ENCODE measurements at places on chromosomes 2 and 18.

DNA sequence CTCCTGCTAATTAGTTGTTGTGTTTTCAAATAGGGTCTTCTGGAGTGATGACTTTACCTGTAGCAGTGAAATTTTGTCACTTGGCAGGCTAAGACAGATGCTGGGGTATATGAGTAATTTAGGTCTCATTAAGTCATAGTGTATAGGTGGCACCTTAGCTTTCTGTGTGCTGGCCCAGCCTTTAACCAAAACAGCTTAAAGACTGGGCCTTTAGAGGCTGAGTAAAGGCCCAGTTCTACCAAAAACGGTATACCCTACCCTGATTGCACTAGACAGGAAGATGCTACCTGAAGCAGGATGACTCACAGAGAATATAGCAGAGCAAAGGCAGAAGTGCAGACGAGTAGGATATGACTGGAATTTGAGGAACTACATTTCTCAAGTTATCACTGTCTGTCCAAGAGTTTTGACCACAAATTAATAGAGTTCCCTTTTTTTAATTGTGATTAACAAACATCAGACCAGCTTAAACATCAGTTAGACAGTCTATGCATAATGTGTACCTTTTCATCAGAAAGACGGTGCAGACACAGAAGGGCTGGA lies 337.9 kb upstream of the SALL3 start:
- H3K27me3 ChIP-seq: no peaks in the 10 kb centered on the region
- no peak for DNase-seq
- no peak overlapping the region for H3K4me3 ChIP-seq

DNA sequence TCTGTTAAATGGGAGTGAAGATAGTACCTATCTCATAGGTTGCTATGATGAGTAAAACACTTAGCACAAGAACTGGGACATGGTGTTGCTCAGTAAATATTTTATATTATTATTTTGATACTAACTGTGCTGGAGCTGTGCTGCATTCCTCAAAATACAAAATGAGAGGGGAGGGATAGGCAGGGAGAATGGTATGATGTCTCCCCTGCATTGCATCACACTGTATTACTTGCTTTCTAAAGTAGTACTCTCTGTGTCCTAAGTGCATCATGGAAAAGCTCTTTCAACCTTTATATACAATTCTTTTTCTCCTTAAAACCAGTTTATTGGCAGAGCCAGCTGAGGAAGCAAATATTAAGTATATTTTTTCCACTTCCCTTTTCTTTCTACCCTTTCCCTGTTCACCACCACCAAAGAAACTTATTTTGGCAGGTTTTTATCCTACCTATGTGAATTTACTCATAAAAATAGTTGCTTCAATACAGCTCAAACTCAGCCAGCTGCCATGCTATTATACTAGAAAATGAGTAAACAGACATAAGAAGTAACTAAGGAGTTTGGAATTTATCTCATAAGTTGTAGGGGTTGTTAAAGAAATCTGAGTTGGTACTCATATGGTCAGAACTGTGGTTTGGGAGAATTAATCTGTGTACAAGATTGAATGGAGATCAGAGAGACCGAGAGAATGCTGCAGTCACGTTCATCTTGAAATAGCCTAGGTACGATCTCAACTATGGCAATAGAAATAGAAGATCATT lies 60.3 kb downstream of the EHBP1 start:
- no peak overlapping the region for H3K27ac ChIP-seq
- no peak overlapping the region for H3K4me3 ChIP-seq
- no peaks in the 10 kb centered on the region for H3K27me3 ChIP-seq
- no peak for DNase-seq

DNA sequence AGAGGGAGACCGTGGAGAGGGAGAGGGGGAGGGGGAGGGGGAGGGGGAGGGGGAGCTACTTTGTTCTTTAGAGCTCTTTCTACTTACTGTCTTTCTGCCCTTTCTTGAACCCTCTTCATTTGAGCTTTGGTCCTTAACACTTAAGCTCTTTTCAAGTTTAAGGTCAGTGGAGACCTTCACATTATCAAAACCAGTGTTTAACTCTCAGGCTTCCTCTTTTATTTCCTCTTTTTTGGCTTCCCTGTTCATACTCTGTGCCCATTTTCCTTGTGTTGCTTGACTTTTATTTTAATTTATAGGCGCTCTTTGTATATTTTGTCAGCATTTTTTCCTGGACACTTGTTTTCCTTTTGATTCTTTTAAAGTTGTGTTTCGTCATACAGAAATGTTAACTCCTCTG lies 37.1 kb downstream of the ACSL3 start:
- H3K4me1 ChIP-seq: peaks cover 8% of the 10 kb centered on the region
- no peaks in the 10 kb centered on the region for H3K36me3 ChIP-seq
- no peaks in the 10 kb centered on the region for H3K27me3 ChIP-seq
- DNase-seq: no peak
- H3K4me3 ChIP-seq: no peak overlapping the region
- peak overlapping the region; percentile 69 for H3K27ac ChIP-seq

- H3K36me3 ChIP-seq: no peaks in the 10 kb centered on the region
- no peak overlapping the region for H3K27ac ChIP-seq
- H3K4me3 ChIP-seq: no peak overlapping the region
- no peaks in the 10 kb centered on the region for H3K27me3 ChIP-seq
Measured at GRCh38 chr18:46141199-46141598, 37.0 kb downstream of the HAUS1 start.

GRCh38 chr2:1936427-1936980 lies 192.2 kb upstream of the PXDN start:
- H3K27me3 ChIP-seq: no peaks in the 10 kb centered on the region
- H3K4me3 ChIP-seq: no peak overlapping the region
- DNase-seq: no peak
- no peak overlapping the region for H3K27ac ChIP-seq
- no peaks in the 10 kb centered on the region for H3K4me1 ChIP-seq
- no peaks in the 10 kb centered on the region for H3K36me3 ChIP-seq

DNA sequence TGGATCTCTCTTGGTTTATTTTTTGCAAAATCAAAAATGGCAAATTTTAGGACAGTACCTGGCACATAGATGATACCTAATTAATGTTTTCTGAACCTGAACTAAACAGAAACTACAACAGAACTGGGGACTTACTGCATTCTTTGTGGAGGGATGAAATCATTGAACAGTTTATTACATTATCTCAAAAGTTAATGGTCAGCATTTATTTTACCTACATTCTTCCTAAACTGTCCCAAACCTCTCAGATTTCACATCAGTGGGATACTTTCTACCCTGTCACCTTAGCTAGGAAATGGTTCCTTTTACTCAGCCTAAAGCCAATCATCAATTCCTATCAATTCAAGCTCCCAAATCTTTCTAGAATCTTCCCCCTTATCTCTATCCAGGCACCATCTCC lies 10.3 kb downstream of the NIF3L1 start:
- H3K4me3 ChIP-seq: no peak overlapping the region
- no peak for DNase-seq
- H3K27me3 ChIP-seq: no peaks in the 10 kb centered on the region
- H3K27ac ChIP-seq: no peak overlapping the region

GRCh38 chr2:152611458-152612231 lies 105.6 kb downstream of the PRPF40A start:
- H3K27ac ChIP-seq: peak overlapping the region; percentile 11
- no peaks in the 10 kb centered on the region for H3K27me3 ChIP-seq
- H3K36me3 ChIP-seq: no peaks in the 10 kb centered on the region
- H3K4me1 ChIP-seq: peaks cover 3% of the 10 kb centered on the region
- DNase-seq: peak; percentile 36

DNA sequence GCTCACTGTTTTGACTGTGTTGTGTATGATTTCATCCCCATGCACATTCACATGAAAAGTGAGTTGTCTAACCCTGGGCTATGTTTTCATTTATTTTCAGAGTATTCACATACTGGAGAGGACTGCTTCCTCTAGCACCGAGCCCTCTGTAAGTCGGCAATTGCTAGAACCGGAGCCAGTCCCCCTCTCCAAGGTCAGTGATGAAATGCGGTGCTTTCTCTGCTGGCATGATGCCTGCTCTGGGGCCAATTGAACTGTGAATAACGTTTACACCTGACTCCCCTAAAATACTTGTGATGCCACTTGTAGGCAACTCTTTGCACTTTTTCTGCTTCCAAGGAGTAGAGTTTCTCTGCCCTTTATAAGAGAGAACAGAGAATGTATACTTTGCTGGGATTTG lies 126.9 kb downstream of the PRKRA start:
- H3K4me3 ChIP-seq: no peak overlapping the region
- H3K36me3 ChIP-seq: no peaks in the 10 kb centered on the region
- H3K27ac ChIP-seq: no peak overlapping the region
- H3K27me3 ChIP-seq: no peaks in the 10 kb centered on the region
- no peaks in the 10 kb centered on the region for H3K4me1 ChIP-seq

- H3K36me3 ChIP-seq: no peaks in the 10 kb centered on the region
- no peak for DNase-seq
- H3K4me1 ChIP-seq: no peaks in the 10 kb centered on the region
- H3K27me3 ChIP-seq: no peaks in the 10 kb centered on the region
Measured at GRCh38 chr2:147045113-147045512, 799.7 kb upstream of the ACVR2A start.

- DNase-seq: peak; percentile 13
- no peak overlapping the region for H3K27ac ChIP-seq
- no peaks in the 10 kb centered on the region for H3K36me3 ChIP-seq
- no peaks in the 10 kb centered on the region for H3K4me1 ChIP-seq
- H3K27me3 ChIP-seq: peaks cover 13% of the 10 kb centered on the region
Measured at GRCh38 chr2:202109737-202110184, 36.7 kb downstream of the KIAA2012 start.

DNA sequence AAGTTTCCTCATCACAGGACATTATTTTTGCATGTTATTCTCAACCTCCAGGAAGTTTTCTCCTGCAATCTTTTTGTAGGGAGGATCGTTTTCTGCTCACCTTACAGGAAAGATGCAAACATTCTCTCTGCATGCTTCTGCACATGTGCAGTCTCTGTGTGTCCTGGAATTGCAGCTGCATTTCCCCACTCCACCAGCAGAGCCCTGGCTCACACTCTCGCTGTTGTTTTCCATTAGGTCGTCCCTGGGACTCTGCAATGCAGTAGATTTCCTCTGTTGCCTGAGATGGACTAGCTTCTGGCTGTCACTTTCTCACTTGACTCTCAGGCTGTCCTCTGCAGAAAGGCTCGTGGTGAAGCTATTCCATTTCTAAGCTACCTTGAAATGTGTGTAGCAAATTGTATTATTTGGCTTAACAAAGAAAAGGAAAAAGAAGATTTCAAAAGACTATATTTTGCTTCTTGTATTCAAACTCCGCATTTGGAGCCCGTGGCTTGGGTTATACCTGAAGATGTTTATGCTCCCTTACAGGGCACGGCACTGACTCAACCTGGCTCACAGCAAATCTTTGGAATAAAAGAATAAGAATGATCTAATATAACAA lies 346.7 kb downstream of the RAD51AP2 start:
- H3K27ac ChIP-seq: no peak overlapping the region
- H3K4me3 ChIP-seq: no peak overlapping the region
- H3K4me1 ChIP-seq: no peaks in the 10 kb centered on the region
- peak; percentile 5 for DNase-seq
- H3K27me3 ChIP-seq: no peaks in the 10 kb centered on the region
- no peaks in the 10 kb centered on the region for H3K36me3 ChIP-seq

GRCh38 chr18:57890266-57890665 lies 87.2 kb upstream of the ATP8B1 start:
- no peak for DNase-seq
- no peaks in the 10 kb centered on the region for H3K4me1 ChIP-seq
- H3K4me3 ChIP-seq: no peak overlapping the region
- H3K36me3 ChIP-seq: no peaks in the 10 kb centered on the region

DNA sequence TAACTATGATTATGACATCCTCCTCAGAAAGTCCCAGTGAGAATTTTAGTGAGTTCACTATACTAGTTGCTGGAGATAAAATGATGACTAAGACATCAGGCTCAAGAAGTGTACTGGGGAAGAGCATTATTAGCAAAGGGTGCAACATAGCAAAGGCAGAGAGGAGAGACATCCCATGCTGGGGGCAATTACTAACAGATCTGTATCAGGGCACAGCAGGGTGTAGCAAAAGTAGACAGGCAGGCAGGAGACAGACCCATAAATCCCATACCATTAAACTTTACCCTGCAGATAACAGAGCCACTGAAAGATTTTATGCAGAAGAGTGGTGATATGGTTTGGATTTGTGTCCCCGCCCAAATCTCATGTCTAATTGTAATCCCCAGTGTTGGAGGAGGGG lies 161.7 kb downstream of the SP3 start:
- no peak overlapping the region for H3K4me3 ChIP-seq
- no peaks in the 10 kb centered on the region for H3K4me1 ChIP-seq
- H3K27ac ChIP-seq: no peak overlapping the region
- no peaks in the 10 kb centered on the region for H3K27me3 ChIP-seq
- H3K36me3 ChIP-seq: no peaks in the 10 kb centered on the region

GRCh38 chr18:43893001-43893637 lies 615.8 kb upstream of the SYT4 start:
- DNase-seq: no peak
- H3K27me3 ChIP-seq: no peaks in the 10 kb centered on the region
- no peaks in the 10 kb centered on the region for H3K4me1 ChIP-seq
- H3K36me3 ChIP-seq: no peaks in the 10 kb centered on the region
- no peak overlapping the region for H3K4me3 ChIP-seq

- H3K27me3 ChIP-seq: no peaks in the 10 kb centered on the region
- no peak overlapping the region for H3K4me3 ChIP-seq
- H3K27ac ChIP-seq: no peak overlapping the region
- no peaks in the 10 kb centered on the region for H3K36me3 ChIP-seq
Measured at GRCh38 chr18:35227254-35227653, 13.6 kb upstream of the ZNF397 start.

DNA sequence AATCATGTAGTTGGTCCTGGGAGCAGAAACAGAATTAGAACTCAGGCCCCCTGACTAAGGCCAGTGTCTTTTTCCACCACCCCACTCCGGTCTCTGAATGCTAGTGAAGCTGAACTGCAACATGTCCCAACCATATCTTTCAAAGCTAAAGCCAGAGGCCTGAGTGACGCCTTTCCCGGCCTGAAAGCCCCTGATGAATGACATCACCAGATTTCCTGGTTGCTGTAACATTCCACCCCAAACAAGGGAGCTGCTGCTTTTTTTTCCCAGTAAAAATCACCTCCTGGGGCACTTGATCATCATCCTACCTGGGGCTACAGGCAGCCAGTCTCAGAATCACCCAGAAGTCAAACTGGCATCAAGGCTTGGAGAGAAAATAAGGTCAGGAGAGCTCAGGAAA lies 162.7 kb downstream of the ARL4C start:
- no peak for DNase-seq
- no peak overlapping the region for H3K4me3 ChIP-seq
- no peaks in the 10 kb centered on the region for H3K36me3 ChIP-seq
- H3K4me1 ChIP-seq: peaks cover 24% of the 10 kb centered on the region
- H3K27ac ChIP-seq: no peak overlapping the region
- no peaks in the 10 kb centered on the region for H3K27me3 ChIP-seq
